ENCODE measurements at places on chromosomes 2 and 18.

DNA sequence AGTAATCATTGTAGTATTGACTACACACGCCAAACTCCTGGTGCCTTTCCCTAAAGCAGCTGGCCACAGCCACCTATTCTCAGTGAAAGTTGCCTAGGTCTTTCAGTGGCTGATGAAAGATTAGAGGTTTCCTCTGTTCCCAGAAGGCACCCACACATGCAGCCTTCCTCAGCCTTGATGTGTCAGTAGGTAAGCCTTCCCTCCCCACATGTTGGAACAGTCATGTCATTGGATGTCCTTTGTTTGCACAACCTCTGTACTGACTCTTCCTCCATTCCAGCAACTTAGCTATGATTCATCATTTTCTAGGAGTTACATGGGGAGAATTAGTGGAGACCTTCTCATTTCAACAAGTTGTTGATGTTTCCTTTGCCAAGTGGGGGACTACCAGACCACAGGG is 630.8 kb upstream of the SLC39A10 start:
- no peak for DNase-seq

DNA sequence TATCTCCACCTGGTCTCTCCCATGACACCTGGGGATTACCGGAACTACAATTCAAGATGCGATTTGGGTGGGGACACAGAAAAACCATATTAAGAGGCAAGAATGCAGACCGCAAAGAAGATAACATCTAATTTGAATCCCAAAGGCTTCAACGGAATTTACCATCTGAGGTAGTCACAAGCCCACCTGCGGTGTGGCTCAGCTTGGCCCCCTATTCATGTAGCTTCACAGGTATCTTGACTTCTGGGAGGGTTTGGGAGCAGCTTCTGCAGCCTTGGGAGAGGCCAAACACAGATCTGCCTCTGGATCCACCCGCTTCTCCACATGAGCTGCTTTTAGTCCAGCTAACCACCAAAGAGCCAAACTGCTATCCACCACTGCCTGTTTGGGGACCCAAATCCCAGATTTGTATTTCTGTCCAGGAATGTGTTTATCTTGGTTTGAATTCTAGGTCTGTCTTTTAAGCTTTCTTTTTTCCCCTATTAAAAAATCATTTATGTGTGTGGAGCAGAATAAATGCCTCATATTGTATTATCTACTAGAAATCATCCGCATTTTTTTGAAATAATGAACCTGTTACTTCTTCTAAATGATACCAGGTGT is 247.6 kb downstream of the DLGAP1 start:
- no peak for DNase-seq

DNA sequence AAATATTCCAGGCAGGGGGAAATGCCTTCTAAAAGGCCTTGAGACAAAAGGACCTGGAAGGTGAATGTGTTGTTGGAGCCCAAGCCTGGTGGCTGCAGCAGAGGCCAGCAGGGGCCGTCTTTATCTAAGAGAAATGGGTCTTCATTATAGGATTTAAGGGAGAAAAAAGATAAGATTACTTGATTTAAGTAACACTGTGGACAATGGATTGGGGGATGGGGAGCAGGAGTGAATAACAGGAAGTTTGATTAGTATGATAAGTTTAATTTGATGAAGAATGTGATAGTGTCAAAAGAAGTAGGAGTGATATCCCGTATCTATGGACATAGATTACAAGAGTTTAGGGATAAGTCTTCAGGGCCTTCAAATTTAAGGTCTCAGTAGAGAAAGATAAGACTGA is 64.2 kb downstream of the WDR75 start:
- no peak for DNase-seq

DNA sequence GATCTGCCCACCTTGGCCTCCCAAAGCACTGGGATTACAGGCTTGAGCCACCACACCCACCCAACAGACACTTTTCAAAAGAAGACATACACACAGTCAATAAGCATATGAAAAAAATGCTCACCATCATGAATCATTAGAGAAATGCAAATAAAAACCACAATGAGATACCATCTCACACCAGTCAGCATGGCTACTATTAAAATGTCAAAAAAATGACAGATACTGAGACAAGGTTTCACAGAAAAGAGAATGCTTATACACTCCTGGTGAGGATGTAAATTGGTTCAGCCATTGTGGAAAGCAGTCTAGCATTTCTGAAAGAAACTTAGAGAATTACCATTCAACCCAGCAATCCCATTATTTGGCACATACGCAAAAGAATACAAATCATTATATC is 1947.2 kb downstream of the SUCLG1 start:
- no peak for DNase-seq

- DNase-seq, result peak; percentile 60
These were observed 6.7 kb downstream of the TMBIM1 start for GRCh38 chr2:218285604-218286003.

DNA sequence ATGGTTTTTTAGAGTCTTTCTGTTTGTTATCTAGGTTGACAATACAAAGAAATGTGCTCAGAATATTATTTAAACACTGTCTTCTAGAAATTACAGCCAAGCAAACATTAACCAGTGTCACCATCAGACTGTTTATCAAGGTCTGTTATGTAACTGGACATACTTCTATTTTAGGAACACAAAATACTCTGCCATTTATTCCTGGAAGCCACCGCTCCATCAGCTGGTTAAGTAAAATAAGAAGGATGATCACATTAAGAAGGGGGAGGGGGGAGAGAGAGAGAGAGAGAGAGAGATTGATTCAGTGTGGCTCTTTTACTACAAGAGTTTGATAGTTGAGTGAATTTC is 47.9 kb downstream of the MBP start:
- DNase-seq, result no peak

GRCh38 chr2:30662268-30663131 is 144.7 kb downstream of the CAPN13 start:
- DNase-seq, result no peak

GRCh38 chr18:48777744-48778116 is 173.0 kb downstream of the SMAD7 start:
- no peak for DNase-seq

DNA sequence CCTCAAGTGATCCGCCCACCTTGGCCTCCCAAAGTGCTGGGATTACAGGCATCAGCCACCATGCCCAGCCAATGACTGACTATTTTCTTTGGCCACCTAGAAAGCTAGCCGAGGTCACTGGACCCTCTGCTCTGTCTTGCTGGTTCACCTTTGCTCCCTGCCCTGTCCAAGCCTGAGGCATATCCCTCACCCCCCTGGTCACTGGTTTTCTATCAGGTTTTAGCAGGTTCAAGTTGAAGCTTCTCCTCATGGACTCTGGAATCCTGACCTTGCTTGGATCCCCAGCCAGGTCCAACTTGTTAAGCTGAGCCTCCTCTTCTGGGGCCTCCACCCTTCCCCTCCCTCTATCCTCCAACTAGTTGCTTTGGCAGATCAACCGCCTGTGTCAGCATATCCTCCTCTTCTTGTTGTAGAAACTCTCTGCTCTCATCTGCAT is 33.4 kb downstream of the PAX8 start:
- no peak for DNase-seq

GRCh38 chr2:14828223-14828622 is 195.7 kb downstream of the LRATD1 start:
- DNase-seq, result no peak

DNA sequence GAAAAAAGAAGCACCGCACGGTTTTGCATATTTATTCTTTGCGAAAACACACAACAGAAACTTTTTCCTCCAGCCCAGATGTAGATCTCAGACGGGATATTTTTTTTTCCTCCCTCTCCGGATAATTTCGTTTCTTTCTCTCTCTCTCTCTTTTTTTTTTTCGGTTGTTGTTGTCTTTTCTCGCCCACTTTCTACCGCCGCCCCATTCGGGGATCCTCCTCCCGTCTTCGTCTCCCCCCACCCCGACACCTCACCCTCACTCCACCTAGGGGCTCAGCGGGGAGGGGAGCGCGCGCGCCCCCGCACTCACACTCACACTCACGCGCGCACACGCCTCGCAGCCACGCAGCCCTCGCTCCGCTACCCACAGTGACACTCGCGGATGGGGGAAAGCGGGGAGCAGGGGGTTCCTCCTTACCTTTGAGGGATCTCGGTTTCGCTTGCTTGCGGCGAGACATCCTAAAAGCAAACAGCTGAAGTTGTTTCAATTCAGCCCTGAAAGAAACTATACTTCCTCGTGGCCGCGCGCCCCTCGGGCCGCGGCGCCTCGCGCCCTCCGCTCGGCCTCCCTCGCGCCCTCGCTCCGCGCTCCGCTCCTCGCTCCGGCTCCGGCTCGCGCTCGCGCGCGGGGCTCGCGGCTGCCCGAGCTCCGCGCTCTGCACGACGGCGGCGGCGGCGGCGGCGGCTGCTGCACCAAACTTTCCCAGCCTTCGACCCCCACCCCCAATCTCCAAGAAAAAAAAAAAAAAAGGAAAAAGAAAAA is 1.3 kb downstream of the ZNF521 start:
- peak; percentile 45 for DNase-seq

DNA sequence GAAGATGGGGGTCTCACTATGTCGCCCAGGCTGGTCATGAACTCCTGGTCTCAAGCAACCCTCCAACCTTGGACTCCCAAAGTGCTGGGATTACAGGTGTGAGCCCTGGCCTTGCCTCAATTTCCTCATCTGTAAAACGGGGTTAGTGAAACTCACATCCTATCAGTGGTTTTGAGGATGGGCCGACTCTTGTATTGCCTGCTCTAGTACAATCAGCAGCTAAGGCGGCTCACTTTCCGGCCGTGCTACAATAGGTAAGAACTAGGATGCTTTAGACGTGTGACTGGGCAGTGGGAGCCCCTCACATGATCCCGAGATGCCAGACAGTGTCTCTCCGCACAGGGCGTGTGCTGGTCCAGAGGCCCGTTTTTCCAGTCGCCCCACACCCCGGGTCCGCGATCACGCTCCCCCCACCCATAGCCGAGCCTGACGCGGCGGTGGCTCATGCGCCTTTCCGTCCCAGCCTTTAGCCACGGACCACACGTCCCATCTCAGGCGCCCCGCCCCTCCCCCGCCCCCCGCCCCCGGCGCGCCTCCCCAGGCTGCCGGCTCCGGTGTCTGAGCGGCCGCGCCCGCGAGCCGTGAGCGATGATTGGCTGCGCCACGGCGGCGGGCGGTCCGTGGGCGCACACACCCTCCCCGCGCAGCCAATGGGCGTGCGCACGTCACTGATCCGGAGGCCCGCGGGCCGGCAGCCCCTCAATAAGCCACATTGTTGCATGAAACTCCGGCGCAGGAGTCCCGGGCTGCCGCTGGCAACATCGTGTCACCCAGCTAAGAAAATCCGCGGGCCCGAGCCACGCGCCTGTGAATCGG is at the start of gene HK2:
Gene HK2 (plus strand): TSS at position 710 of the 816 bp plus-strand sequence. CDS start 454 bp downstream, outside the sequence.
- DNase-seq, result no peak

- DNase-seq, result no peak
These were observed 63.6 kb upstream of the HDAC4 start for GRCh38 chr2:239464166-239465016.

DNA sequence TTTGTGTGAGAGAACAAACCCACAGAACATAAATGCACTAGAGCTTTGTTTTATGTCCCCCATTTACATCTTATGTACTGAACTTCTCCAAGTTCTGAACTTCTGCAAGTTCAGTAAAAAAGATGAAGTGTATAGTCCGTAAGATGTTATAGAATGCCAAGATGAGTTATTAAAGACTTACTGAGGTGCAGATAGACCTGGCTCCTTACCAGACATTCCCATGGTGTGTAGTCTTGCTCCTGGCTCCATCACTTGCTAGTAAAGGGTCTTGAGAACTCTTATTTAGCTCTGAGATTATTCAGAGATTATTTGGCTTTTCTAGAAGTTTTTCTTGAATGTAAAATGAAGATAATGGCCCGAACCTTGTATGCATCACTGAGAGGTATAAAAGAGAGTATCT is 16.8 kb downstream of the GULP1 start:
- DNase-seq, result no peak

- no peak for DNase-seq
These were observed 4.8 kb downstream of the TNFRSF11A start for GRCh38 chr18:62329691-62330454.

GRCh38 chr18:47929681-47930198 is 719 bp downstream of the SMAD2 start:
- no peak for DNase-seq

GRCh38 chr2:236908439-236909192 is 177.1 kb upstream of the COPS8 start:
- DNase-seq, result no peak

Data from hypothalamus (tissue), 51 donors.